ENCODE measurements at places on chromosomes 5 and 9. TPM values are rescaled to one million over a fixed set of nuclear protein-coding genes. Genes with fewer than 3 reads are reported as not detected.

The SLC6A7 gene
- total RNA-seq: 0.35 TPM

The FOXD4L5 gene
- 0.04 TPM for total RNA-seq

The SLC38A9 gene
- total RNA-seq: 12.9 TPM

The TSSK1B gene
- total RNA-seq: 0.33 TPM

DNA sequence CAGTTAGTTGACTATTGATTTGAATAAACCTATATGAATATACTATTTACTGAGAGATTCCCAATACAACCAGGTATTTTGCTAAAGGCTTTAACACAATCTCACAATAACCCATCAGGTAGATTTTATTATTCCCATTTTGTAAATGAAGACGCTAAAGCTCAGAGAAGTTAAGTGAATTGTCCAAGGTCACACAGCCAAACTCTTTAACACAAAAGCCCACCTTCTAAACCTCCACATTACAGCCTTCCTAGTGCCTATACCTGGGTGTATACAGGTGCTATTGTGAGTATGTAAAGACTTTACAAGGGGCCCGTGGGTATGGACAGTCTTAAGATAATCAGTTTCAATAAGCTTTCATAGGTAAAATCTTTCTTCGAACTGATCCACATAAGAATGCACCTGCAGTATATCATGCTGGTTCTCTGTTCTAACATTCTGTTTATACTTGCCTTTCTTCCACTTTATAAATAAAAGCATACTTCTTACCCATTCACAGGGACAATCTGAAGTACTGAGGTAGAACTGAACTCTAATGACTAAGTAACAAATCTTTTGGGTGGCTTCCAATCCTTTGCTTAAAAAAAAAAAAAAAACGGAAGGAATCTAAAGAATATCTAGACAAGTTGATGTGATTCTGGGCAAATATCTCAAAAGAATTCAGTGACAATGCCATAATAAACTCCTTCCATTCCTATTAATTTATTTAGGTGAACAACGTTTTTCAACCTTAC, 59.1 kb downstream of the PJA2 start:
- no peak for DNase-seq

- DNase-seq: peak; percentile 64
Measured at GRCh38 chr9:90517103-90517502, 125.5 kb downstream of the DIRAS2 start.

DNA sequence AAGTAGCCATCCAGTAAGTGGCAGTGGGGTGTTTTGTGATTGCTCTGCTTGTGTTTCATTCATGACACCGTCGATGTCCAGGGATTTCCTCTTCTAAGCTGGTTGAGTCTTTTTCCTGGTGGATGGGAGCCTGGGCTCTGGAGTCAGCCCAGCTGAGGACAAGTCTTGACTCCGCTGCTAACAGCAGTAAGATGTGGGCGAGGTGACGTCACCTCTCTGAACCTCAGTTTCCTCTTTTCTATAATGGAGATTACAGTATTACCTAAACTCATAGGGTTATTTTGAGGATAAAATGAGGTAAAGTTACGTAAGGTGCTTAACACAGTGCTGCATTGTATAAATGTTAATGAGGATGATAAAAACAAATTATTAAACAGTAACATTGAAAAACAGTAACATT, 21.3 kb downstream of the FGF1 start:
- no peak for DNase-seq

- no peak for DNase-seq
Measured at GRCh38 chr5:22076586-22076985, 776.6 kb downstream of the CDH12 start.

DNA sequence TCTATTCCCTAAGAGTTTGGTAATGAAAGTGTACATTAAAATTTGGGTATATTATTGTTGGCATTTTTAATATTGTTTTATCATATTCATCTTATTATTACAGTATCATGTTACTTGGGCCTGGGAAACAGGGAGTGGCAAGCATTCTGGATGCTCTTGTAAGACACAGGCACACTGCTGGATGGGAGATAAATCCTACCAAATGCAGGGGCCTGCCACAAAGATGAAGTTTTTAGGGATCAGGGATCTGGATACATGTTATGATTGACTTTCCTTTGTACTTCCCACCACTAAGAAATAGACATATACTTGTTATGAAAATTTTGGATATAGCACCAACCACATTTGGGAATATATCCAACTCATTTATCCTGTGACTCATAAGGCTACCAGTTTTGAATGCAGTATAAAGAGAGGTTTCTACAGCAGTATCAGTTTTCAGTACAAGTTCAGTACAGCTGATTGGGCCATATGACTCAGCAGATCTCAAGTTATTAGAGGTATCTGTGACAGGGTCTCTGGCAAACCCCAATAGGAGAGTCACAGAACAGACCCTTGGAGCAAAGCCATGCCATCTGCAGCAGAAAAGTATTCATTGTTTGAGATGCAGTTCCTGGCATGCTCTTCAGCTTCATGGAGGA, 360.1 kb downstream of the DMAC1 start:
- peak; percentile 1 for DNase-seq

DNA sequence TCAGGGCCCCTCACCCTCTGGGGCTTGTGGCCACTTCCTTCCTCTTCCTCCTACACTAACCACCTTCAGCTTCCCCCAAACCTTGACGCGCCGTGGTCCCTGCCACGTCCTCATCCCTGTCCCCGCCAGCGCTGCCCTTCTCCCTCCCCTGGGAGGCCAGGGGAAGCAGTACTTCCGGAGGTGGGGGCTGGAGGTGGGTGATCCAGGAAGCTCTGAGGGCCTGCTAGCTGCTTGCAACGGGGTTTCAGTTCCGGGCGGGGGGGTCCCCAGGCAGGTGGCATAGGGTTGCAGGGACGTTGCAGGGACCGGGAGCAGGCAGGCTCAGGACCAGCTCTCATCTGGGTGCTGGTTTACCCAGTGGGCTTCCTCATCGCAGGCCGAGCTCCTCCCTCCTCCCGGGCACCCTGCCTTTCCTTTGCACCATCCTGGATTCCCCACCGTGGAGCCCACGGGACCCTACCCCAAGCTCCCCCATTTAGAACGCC, 70.0 kb downstream of the RXRA start:
- no peak for DNase-seq

Data from PC-3 (cell line).